RPMI8226 (cell line): ENCODE measurements at places on chromosomes 1 and 21.

DNA sequence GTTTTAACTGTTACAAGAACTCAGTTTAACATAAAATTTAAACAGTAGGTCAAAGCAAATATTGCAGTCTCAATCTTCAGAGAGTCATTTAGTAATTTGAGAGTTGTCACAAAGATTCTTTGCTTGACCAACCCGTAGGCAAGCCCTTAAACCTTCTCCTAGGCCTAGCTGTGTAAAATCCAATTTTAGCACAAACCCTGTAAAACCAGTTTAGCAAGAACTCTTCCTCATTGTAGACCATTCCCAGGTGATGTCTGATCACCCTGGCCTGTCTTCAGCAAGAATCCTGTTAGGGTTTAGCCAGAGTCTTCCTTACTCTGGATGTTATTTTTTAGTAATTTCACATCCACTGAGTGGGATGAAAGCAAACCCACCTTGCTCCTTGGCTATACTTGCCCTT, 30.1 kb downstream of the LRIG2 start:
- DNase-seq, result no peak

- no peak for DNase-seq
Observed at GRCh38 chr1:222736470-222736869, 532 bp upstream of the FAM177B start.

- no peak for DNase-seq
Observed at GRCh38 chr1:2809656-2810055, 8.2 kb upstream of the TTC34 start.

GRCh38 chr1:24707687-24708086, 37.6 kb upstream of the CLIC4 start:
- DNase-seq, result no peak

DNA sequence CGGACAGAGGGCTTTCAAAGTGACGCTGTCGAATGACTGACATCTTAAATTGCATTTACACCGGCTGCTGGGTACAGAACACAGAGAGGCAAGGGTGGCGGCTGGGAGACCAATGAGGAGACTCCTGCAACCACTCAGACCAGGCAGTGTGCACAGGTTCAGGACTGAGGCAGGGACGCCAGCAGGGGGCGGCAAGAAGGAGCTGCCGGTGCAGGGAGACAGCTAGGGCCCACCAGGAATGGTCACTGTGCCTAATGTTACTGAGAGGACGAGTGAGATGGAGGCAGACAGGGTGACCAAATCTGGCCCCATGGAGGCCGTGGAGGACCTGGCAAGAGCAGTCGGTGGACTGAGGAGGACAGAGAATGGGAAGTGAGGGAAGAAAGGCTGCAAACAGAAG, 23.5 kb downstream of the GLIS1 start:
- DNase-seq, result peak; percentile 53

GRCh38 chr1:92425617-92426016, 61.1 kb downstream of the GFI1 start:
- no peak for DNase-seq

DNA sequence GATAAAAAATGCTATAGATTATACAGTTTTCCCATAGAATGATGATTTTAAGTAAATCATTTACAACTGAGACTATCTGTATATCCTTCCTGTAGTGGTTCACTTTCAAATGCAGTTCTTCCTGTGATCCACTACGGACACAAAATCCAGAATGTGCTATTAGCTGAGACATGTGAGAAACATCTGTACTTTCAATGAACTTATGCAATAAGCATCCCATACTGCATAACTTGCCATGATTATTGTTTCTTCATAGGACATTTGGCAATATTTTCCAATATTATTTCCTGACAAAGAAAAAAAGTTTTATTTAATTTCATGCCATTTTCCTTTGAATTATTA, 83.5 kb upstream of the PRDX6 start:
- DNase-seq, result no peak

DNA sequence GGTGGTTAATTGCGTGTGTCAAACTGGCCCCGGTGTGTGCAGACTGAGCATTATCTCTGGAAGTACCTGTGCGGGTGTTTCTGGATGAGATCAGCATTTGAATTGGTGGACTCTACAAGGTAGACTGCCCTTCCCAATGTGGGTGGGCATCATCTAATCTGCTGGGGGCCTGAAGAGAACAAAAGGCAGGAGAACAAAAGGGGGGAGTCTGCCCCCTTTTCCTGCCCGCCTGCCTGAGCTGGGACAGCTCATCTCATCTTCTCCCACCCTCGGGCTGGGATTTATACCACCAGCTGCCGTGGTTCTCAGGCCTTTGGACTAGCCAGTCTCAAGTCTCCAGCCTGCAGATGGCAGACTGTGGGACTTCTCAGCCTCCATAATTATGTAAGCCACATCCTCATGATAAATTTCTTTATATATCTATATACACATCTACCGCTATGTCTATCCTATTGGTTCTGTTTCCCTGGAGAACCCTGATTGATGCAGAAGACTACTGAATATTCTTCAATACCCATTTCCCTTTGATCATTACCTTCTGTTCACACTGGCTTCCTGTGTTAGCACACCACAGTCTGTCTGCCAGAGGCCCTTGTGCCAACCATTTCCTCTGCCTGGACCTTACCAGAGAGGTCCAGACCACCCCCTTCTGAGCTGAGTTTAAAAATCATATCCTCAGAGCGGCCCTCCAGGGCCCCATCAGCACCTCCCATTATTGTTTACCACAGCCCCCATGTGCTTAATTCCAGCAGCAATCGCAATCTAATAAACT, 25.2 kb downstream of the RCAN1 start:
- DNase-seq, result no peak

DNA sequence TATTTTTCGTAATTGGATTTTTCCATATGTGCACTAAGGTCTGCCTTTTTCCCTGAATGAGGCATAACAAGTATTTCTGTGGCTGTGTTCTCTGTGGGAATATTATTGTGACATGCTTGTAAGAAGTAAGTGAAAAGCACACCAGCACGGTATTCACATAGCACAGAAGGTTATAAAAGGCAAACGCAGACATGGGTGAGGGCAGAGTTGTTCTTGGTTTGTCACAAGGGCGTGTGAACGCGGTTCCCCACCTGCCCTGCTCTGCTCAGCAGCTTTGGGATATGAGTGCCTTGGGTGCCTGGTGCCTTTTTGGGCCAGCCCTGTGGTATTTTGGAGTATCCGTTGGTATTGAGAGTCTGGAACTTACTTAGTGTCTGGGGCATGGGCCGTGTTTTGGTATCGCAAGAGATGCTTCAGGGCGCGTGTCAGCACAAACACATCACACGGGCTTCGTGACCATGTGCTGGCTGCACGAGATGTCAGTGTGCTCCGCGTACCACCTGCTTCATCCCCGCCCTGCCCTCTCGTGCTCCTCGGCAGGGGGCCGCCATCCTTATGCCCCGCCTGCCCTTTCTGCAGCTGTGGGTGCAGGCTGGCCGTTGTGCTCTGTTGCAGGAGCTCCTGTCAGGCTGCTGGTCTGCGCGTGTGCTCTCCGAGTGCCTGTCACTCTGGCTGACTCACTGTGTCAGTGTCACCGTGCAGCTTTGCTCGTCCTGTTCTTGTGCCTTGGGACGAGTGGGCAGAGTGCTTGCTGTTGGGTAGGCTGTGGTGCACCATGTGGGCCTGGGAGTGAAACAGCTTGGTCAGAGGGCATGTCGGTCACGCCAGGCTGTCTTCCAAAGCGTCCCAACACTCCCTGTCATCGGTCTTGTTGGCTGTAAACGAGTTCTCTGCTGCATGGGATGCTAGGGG, 15.0 kb downstream of the SKI start:
- no peak for DNase-seq

GRCh38 chr1:219917281-219917680, 11.1 kb downstream of the SLC30A10 start:
- DNase-seq, result no peak
